ENCODE measurements at places on chromosomes 2 and 18.

DNA sequence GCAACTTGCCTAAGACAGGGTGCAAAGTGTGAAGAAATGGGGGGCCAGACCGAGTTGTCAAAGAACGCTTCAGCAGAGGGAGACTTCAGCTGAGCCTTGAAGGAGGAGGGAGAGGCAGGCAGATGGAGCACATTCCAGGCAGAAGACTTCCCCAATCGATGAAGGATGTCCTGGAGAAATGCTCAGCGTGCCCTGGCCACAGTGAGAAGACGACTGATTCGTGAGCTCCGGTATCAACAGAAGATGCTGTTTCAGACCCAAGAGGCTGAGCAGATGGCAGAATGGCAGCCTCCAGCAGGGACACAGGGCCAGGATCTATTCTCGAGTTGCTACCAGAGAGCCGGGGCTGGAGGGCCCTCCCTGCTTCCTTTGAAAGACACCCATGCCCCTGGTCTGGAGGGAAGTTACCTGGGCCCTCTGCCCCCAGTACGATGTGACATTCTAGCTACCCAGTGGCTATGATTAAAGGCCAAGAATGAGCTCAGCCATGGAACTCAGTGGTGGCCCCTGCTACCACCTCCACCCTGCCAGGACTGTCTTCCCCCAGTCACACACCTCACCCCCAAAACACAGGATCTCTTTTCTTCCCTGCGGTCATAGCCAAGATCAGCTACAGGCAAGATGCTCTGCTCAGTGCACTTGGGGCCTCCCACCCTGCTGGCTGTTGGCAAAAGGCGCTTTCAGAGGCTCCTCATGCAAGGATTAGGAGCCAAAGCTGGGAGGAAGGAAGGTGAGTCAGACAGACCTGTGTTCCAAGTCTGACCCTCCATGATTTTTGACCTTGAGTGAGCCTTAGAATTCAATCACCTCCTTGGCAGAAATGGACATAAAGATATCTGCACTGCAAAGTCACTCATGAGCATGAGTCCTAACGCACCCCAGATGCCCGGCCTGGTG, 84.3 kb downstream of the TFCP2L1 start:
- DNase-seq, result no peak

- no peak for DNase-seq
These were observed 99.4 kb upstream of the IL1R2 start for GRCh38 chr2:101892377-101892776.

- no peak for DNase-seq
These were observed 73.4 kb downstream of the RPRM start for GRCh38 chr2:153405196-153405595.

GRCh38 chr18:37361335-37362157, 204.1 kb downstream of the CELF4 start:
- no peak for DNase-seq

DNA sequence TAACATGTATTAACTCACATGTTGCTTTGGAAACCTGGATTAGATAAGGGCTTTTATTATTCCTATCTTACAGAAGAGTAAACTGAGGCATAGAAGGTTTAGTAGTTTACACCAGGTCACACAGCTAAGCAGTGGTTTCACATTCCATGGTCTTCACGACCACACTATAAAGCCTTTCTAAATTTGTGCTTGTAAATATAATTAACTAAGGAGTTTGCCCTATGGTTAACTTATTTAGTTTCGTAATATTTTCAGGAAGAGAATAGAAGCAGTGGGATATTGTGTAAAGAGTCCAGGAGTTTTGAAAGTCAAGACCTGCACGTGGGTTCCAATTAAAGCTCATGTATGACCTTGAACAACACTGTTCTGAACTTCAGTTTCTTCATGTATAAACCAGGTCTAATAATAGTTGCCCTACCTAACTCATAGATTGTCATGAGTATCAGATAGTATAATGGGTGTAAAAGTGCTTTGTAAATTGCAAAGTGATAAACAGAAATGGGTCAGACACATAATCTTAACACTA, 19.5 kb upstream of the SOS1 start:
- DNase-seq, result no peak

DNA sequence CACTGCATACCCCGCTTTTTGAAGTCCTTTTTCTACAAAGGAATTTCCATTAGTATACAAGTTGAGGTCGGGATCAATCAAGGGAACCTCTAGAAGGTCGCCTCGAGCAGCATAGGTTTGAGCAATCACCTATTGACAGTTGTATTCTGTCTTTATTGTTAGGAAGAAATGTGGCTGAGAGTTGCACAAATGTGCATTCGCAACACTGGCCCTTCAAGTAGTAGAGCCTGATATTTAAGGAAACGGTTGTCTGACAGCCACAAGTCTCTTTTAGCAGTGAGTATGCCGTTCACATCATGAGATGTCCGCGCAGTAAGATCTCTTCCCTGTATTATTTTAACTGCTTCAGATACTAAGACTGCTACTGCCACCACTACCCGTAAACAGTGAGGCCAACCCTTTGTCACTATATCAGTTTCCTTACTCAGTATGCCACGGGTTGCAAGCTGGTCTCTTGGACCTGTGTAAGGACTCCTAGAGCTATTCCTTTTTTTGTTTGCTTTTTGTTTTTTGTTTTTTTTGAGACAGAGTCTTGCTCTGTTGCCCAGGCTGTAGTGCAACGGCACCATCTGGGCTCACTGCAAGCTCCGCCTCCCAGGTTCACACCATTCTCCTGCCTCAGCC, 10.0 kb upstream of the STARD7 start:
- no peak for DNase-seq

- no peak for DNase-seq
These were observed 15.7 kb upstream of the OLA1 start for GRCh38 chr2:174263997-174264396.

DNA sequence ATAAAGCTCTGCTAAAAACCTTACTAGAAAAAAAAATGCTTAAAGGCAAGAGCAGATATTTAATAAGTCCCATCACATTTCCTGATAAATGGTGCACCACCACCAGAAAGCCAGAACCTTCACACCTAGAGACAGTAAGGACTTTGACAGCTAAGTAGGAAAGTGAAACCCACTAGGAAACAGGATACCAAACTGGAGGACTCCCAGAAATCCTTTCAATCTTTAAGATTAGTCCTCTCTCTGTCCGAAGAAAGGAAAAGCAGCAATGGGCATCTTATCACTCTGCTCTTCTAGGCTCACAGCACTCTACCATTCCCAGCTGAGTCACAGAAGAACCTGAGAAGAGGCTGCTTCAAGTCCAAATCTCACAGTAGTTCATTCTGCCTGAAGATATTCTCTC, 3.7 kb downstream of the DYM start:
- DNase-seq, result no peak

GRCh38 chr2:127407661-127408003, 10.6 kb upstream of the PROC start:
- DNase-seq, result no peak

Data from WTC11 (cell line).